ENCODE measurements at places on chromosomes 13 and 19.

- peak; percentile 78 for DNase-seq
Observed at GRCh38 chr19:27793128-27793643, 1419.8 kb downstream of the UQCRFS1 start.

- DNase-seq = no peak
Observed at GRCh38 chr13:64553411-64554129, 2676.6 kb downstream of the PCDH9 start.

GRCh38 chr13:32587811-32588170, 1.5 kb downstream of the PDS5B start:
- DNase-seq = no peak

GRCh38 chr13:25352806-25353205, 19.0 kb upstream of the ATP8A2 start:
- DNase-seq = no peak

DNA sequence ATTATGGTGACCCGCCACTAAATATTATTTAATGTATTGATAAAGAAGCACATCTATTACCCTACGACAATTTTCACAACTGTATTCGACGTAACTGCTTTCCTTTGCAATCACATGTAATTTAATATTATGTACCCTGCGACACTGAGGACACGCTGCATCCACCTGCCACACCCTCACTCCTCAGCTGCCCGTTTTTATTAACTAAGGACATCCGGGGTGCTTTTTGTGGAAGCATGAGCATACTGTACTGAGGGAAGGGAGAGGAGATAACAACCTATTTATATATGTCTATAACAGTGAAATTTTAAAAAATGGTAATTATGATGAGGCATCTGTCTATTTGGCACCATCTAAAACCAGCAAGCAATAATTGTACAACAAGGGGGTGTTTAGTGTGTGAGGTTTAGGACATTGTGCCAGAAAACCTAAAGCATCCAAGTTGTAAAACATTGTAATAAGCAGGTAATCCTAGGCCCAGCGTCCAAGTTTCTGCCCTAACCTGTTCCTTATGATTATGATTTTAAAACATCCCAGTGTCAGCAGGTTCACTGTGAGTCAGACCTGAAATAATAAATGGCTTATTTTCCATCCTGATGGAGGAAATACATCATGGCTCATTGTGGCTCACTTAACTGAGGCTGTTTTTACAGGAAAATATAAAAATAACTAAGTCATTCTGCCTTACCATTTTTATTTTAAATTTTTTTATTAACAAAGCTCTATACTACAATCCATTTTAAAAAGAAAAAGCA, 56.3 kb downstream of the FOXO1 start:
- DNase-seq = no peak

GRCh38 chr19:41546386-41546789, 29.6 kb upstream of the CEACAM21 start:
- no peak for DNase-seq

GRCh38 chr19:13722146-13722545, 42.2 kb upstream of the MRI1 start:
- DNase-seq = no peak

DNA sequence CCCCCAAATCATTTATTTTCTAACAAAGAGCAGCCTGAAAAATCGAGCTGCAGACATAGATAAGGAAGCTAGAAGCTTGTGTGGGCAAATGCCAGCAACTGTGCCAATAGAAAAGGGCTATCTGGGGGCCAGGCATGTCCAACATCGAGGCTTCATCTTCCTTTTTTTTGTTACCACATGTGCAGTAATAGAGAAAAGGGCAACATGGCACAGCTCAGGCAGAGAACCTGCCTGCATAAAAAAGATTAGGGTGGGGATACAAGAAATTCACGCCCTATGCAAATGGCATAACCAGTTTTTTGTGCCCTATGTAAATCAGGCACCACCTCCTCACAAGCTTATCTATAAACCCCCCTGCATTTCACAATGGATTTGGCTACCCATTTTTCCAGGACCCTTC, 60.4 kb upstream of the ABCC4 start:
- DNase-seq = no peak

DNA sequence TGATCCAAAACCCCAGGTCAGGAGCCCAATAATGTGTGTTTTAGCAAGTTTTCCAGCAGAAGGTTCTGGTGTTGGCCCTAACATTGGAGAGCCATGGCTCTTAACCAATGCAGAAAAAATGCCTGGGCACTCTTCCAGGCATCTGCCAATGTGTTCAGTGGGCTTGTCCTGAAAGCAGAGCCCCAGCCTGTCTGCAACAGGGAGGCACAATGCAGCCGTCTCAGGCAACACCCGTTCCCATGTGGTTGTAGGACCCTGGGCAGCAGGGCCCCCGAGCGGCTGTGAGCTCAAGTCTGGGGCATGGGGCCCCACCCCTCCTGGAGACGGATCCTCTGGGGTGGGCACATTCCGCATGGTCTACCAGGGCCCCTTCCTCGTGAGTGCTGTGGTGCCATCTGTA, 58.1 kb upstream of the SIAH3 start:
- DNase-seq = no peak

DNA sequence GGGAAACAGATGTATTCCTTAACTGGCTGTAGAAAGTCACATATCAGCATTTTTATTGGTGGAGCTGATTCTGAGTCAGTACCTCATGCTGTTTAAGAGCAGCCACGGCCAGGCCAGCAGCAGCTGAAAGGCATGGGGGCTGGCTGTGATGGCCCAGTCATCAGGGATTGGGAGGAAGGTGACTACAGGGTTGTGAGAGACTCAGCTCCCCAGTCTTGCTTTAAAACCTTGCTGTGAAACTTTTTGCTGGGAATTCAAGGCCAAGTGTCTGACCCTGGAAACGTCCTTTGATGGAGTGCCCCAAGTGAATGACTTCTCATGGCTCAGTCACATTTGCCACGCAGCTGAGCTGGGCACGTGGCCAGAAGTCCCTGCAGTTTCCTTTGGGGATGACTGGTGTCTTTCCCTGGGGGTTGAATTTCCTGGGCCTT, 39.1 kb upstream of the RNF113B start:
- no peak for DNase-seq

DNA sequence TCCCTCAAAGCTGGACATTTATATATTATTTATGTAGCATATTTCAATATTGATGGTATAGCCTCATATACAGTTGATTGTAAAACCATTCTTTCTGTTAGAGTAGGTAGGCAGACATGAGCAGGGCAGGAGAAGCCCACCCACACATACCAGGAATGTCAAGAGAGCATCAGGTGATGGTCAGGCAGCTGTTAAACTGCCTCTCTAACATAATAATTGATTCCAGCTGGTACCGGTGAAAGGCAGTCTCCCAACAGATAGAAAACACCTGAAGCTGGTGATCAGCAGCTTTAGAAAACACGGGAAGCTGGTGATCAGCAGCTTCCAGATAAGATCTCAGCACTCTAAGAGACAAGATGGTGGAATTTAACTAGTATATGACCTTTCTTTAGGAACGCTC, 132.9 kb downstream of the SLITRK6 start:
- DNase-seq = no peak

Data from stimulated activated CD4-positive, alpha-beta T cell treated with anti-CD3 and anti-CD28 coated beads, Interleukin-1b, Interleukin-23, amount 100 ng/mL, for 48 hours (primary cell).